ENCODE measurements at places on chromosomes 5 and 9.

DNA sequence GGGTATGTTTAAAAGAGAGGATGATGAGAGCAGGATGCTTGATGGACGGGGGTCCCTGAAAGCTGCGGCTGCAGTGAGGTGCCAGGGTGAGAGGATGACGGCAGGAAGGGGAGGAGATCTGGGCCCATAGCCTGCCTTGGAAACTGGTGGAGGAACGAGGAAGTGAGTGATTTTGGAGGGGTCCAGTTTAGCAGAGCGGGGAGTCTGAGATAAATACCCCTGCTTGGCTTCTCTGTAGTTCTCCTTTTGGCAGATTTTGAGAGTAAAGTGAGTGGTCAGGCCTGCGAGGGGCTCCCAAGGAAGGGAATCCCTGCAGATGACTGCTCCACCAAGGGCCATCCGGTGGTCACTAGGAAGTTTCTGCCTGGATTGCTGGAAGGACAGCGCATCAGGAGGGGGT, 98.5 kb upstream of the PTCH1 start:
- DNase-seq: no peak

GRCh38 chr9:126984969-126985368, 70.4 kb downstream of the RALGPS1 start:
- DNase-seq: no peak

DNA sequence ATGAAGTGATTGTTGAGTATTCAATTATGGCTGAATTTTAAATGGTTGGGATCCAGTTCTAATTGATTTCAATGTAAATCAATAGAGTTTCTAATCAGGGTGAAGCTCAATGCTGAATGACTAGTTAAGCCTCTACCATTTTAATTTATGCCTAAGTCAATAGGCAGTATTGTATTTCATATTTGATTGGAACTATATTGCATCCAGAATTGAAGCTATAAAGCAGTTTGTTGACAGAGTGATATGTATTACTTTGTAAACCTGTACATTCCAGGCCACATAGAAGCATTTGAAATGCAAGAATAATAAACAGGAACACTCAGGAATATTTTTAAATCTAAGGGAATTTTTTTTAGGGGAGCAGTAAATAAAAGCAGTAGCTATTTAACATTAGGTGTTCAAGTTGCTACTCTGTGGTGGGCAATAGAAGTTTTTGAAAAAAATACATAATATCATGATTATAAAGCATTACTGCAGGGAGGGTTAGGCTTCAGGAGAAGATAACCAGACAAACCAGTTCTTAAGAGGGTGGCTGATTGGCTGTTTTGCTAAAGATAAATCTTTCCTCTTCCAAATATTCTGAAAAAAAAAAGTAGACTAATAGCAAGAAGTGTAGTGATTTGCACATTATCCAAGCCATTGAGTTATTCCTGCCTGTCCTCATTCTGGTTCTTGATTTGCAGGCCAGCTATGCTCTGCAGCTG, 492.0 kb upstream of the MEF2C start:
- DNase-seq: no peak

- DNase-seq: no peak
Observed at GRCh38 chr9:130871395-130872062, 25.1 kb downstream of the QRFP start.

DNA sequence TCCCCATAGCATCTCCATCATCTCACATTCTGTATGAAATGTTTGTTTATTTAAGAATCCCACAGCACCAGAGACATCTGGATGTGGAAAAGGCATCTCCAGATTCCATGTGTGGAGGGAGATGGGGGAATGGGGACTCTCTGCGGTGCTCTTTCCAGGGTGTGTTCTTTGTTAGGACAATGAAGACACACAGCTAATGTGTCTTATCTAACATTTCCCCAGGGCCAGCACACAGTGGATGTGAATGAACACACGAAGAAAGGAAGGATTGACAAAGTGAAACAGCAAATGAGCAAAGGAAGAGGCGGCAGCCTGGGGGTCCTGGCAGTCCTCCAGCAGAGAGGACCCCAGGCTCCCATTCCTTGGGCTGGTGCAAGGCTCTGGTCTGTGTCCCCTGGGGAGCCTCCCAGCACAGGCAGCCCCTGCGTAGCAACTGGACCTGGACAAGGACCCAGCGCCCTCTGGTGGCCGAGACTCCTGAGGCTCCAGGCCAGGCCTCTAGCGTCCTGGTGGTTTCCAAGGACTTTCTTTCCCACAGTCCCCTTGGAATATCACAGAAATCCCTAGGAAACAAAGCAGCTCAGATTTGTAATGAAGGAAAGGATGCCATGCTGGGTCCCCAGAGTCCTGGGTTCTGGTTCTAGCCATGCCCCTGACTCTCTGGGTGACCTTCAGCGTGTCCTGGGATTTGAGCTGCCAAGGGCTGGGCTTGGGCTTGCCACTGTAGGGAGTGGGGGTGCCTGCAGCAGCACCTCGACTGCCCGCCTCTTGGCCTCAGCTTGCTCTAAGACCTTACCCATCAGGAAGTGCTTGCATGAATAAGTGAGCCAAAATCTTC, 3.5 kb upstream of the PDLIM7 start:
- DNase-seq: no peak

- no peak for DNase-seq
Observed at GRCh38 chr9:32881948-32882347, 98.6 kb downstream of the TMEM215 start.

DNA sequence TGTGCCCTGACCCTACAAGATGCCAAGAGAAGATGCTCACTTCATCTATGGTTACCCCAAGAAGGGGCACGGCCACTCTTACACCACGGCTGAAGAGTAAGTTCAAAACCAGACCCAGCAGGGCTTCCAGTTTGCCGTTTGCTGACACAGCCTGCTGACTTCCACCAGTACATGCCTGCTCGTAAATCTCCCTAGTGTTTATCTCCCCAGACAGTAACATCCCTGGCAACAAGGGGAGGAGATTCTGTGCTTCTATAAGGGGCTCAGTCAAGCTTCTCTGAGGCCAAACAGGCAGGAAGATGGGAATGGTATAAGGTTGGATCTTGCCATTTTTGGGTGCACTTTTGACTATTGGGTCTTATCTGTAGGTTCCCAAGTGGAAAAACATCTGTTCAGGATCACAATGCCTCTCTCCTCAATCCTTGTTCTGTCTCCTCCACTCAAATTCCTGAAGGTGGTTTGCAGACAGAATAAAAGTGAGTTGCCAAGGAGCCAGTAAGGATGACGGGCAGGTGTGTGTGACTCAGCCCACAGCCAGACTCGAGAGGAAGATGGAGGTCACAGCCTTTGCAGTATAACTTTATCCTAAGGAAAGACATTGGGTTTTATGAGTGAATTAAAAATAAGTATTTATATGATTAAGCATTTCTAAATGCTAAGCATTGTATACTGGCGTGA, 1.9 kb downstream of the MLANA start:
- DNase-seq: no peak

DNA sequence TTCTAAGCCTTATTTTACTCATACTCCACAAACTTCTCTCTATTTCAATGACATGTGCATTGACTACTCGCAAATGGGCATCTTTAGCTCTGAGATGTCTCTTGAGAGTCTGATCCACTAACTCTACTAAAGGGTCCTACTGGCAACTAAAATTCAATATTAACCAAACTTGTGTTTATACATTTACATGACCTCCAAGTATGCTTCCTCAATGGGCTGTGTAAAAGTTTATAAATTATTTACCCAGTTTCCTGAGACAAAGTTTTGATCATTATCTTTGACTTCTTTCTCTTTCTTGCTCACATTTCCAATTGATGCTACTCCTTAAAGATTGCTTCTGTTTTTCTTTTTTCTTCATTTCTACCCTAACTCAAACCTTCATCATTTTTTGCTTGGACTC, 510.1 kb upstream of the DAB2 start:
- DNase-seq: no peak

- DNase-seq: peak; percentile 36
Observed at GRCh38 chr5:172453206-172453985, 929 bp downstream of the SH3PXD2B start.

- DNase-seq: no peak
Observed at GRCh38 chr5:173313351-173313801, 14.8 kb downstream of the STC2 start.

DNA sequence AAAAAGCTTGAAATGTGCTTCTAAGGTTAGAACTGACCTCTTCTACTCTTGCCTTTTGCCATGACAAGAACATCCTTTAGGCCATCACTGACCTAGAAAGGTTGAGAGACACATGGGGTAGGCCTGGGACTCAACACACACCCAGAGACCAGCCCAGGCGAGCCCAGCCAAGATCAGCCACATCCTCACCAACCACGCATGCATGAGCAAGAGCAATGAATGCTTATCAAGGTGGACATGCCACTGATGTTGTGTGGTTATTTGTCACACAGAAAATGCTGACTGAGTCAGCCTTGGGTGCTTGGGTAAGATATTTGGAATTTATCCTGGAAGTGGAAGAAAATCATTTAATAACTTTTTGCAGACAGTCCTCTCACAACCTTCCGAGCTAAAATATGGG, 39.4 kb downstream of the SMIM23 start:
- no peak for DNase-seq

DNA sequence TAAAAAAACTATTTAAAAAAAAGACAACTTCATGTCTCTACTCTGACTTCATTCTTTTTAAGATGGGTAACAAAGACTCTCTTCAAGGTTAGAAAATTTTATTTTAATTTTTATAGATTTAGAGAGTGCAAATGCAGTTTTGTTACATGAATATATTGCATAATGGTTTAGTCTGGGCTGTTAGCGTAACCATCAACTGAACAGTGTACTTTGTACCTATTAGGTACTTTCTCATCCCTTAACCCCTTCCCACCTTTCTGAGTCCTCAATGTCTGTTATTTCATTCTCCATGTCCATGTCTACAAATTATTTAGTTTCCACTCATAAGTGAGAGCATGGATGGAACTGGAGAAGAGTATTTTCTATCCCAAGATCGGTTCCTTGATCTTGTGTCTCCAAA, 16.8 kb downstream of the TLR4 start:
- DNase-seq: no peak

GRCh38 chr9:137784046-137784445, 93.5 kb upstream of the CACNA1B start:
- no peak for DNase-seq
